ENCODE measurements at places on chromosomes 12 and 14.

DNA sequence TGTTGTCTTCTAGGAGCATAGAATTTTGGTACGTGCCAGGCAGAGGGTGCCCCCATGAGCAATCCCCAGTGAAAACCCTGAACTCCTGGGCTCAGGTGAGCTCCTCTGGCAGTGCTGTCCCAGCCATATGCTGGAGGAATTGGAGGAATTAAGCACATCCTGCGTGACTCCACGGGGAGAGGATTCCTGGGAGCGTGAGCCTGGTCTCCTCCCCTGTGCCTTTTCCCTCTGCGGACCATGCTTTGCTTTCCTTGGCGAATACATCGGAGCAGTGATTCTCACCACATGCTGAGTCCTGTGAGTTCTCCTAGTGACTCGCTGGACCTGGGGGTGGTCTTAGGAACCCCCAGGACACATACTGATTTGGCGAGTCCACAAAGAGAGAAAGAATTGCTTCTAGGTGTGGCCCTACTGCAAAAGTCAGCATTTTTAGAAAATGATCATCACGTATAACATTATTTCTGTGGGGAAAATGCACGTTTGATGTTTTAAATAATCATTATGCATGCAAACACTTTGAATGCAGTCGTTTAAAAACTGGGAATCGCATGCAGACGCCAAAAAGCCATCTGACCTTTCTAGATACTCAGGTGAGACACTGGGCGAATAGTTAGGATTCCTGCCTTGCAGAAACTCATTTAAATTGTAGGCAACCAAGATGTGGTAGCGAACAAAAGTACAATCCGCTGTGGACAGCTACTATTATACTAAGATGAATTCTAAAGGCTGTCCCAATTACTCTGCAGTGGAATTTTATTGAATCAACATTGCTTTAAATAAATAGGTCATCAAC lies 370.9 kb downstream of the TMEM132D start:
- no peak for DNase-seq

GRCh38 chr14:96121660-96122395 lies 82.7 kb downstream of the C14orf132 start:
- DNase-seq, result no peak

DNA sequence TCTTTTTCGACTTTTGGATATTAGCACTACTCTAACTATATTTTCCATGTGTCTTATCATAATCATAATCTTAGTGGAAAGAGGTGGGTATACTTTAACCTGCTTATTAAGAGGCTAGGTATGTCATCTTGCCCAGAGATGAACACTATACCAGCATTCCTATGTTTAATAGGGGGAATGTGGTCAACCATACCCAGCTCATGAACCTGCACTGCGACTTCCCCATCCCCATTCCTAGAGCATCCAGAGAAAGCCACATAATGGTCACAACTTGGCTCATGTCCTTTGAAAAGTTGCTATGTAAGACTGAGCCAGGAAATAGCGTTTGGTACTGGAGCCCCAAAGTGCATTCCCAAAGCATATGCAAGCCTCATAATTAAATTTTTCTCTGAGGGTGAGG lies 55.2 kb downstream of the TMCC3 start:
- no peak for DNase-seq

GRCh38 chr12:116236976-116237375 lies 40.5 kb downstream of the MED13L start:
- DNase-seq, result no peak

- no peak for DNase-seq
Observed at GRCh38 chr12:124162151-124163110, 132.5 kb upstream of the RFLNA start.

DNA sequence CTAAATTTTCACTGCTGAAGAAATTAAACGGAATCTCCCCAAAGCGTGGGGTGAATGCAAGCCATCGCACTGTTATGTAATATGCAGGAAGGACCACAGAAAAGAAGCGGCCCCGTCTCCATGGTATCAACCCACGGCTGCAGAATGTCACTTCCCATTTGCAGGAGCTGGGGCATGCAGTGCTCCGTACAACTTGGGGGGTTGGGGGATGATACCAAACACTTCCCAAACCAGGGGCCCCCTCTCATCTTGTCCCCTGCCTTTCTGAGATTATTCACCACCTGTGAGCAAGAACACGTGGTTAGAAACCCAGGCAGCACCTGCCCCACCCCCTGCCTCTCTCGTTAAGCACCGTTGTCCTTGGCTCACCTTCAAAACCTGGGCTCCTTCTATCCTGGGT lies 505.1 kb upstream of the TMEM132C start:
- DNase-seq, result no peak

- DNase-seq, result no peak
Observed at GRCh38 chr12:129844662-129845220, 59.1 kb downstream of the TMEM132D start.

DNA sequence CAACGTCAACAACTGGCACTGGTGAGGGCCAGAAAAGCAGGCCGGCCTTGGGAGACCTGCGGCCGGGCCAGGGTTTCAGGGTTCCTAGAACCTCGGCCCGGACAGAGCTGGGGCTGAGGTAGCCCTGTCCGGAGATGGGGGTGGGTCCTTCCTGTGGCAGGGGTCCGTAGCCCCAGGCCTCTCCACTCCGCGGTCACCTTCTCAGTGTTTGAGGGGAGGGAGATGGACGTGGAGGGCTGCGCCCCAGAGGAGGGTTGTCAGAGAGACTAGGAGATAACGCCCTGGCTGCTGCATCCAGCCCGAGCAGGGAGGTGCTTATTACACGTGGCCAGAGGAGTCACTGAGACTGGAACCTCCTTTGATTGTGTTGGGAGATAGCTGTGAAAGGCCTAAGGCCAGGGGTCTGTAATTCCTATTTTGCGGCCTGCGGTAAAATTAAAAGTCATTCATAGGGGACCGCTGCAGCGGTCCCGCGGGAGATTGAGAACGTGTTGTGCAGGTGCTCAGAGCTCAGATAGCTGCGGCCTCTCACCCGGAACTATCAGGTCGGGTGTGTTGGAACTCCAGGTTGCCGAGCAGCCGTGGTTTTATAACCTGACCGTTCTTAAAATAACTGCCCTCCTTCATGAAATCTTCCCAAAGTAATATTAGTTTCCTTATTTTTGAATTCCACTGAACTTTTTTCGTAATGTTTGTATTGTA lies 507 bp downstream of the AHSA1 start:
- DNase-seq, result no peak

- DNase-seq, result no peak
Observed at GRCh38 chr14:74502236-74503019, 8.9 kb downstream of the ISCA2 start.

- DNase-seq, result no peak
Observed at GRCh38 chr12:122318607-122319605, 52.6 kb upstream of the VPS33A start.

DNA sequence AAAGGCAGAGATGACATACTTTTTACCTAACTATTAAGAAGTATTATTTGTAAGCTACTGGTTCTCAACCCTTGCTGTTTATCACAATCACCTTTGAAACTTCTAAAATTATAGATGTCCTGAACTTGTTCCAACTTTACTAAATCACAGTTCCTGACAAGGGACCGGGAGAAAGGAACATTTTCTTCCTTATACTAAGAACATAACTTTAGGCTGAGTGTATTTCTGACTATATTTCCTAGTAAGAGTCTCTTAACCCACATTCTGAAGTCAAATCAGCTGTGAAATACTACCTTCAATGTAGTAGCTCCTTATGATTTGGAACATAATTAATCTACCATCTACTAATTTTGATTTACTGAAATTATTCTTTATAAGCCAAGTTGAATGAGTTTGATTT lies 80.2 kb downstream of the BAZ1A start:
- DNase-seq, result no peak

GRCh38 chr14:51014086-51014485 lies 69.8 kb upstream of the PYGL start:
- DNase-seq, result no peak
